HEK293T (cell line): ENCODE measurements at places on chromosomes 1 and 21.

GRCh38 chr1:112761714-112762480 lies 46.8 kb upstream of the PPM1J start:
- DNase-seq = no peak

DNA sequence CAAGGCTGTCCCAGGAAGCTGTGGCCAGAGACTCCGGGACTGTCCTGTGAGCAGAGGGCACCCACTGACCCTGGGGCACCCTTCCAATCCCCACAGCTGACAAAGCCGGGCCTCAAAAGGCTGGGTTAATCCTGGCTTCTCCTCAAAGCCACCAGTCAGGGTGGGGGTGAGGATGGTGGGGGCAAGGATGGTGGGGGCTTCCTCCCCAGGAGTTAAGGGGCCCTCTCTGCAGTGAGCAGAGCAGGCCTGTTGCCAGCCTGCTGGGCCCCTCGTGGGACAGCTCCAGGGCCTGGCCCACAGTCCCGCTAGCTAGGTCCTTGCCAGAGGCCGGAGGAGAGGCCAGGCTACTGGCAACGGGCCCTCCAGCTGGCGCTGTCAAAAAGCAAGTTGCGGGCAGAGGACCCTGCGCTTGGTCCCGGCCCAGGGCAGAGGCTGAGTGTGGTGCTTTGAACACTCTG lies 37.9 kb upstream of the CCDC27 start:
- DNase-seq = no peak

DNA sequence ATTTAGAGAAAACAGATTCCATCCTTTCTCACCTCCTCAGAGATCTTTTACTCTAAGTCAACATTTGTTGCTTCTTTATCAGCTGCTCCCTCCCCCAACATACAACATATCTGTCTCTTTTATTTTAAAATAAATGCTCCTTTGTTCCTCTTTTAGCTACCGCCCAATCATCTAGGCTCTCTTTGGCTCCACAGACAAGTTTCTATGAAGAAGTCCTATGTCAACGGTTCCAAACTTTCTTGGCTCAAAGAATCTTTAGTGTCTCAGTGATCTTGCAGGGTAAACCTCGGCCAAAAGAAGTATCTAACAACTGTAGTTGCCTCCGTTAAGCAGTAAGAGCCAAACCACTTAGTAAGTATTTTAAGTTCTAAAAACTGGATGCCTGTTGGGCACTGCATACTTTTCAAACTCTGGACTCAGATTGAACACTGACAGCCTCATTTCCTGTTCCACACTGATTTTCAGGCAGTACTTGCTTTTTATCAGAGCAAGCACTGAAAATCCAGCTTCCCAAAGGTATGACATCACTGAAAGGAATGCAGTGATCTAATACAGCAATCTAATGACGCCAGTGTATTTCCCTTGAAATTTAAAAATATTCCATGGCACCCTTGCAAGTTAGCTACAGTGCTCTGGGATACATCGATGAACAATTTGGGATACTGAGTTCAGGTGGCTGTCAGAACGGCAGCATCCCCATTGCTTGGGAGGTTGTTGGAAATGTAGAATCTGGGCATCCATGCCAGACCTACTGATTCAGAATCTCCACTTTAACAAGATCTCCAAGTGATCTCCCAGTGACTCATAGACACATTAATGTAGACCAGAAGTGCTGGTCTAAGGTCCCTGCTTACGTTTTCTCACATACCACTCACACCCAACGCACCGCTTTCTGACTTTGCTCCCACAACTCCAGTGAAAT lies 26.8 kb downstream of the EGLN1 start:
- DNase-seq = no peak

GRCh38 chr1:54229281-54229891 lies 29.4 kb downstream of the MRPL37 start:
- no peak for DNase-seq
